ENCODE measurements at places on chromosomes 11 and 22.
A peak's percentile ranks its signal among the peaks of the same experiment; 100 is the strongest.

GRCh38 chr11:72793425-72794367 lies at the start of gene STARD10:
Gene STARD10 (minus strand): TSS chr11:72794047. CDS start chr11:72781181, 12,866 bp downstream.
- DNase-seq, result peak; percentile 100

GRCh38 chr11:63573881-63574855 lies 11.0 kb upstream of the PLAAT2 start:
- peak; percentile 64 for DNase-seq

GRCh38 chr11:10540546-10540914 lies 457 bp downstream of the RNF141 start:
- no peak for DNase-seq

GRCh38 chr11:123607781-123608180 lies 46.6 kb downstream of the SCN3B start:
- DNase-seq, result no peak

GRCh38 chr22:40728731-40729189 lies 49.5 kb downstream of the MCHR1 start:
- no peak for DNase-seq

DNA sequence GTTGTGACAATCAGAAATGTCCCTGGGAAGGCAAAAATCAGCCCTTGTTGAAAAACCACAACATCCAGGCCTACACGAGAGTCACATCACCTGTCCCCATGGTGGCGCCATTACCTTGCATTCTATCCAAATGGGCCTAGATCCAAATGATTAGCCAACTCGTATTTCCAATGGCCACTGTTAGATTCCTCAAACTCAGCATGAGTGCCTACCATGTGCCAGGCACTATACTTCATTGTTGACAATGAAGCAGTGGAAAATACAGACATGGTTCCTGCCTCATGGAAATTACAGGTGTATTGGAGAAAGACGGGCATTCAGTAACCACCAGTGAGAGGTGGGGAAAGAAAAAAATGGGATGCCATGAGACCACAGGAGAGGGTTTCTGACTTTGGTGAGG lies 29.8 kb upstream of the CREB3L1 start:
- no peak for DNase-seq

- no peak for DNase-seq
Observed at GRCh38 chr11:20973940-20974559, 304.7 kb downstream of the NELL1 start.

DNA sequence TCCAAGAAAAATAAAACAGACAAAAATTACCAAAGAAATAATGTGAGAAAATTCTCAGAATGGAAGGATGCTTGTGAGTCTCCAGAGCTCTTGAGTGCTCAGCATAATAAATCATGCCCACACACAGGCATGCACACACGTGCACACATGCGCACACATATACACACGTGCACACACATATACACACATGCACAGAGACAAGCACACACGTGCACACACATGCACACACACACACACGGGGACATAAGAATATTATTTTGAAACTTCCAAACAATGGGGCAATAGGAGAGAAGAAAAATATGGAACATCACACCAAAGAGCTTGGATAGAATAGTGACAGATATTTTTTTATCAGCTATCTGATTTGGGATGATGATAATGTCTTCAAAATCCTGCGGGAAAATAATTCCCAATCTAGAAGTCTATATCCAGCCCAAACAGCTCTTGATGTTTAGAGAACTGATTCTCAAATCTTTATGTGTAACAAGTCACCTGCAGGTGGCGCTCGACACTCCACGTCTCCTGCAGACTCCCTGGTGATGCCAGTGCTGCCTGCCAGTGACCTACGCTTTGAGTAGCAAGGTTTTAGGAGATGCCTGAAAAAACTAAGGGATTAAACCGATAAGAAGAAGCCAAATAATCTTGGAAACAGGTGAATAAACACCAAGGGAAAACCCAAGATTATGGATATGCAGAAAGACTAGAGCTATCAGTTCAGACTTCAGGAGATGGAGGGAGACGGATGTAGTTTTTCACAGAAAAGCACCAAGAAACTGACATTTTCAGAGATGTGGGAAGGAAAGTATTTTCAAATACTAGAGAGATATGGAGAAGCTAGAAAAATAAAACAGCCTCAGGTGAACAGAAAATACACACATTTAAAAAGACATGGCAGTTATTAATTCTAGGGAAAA lies 743.6 kb downstream of the ETS1 start:
- DNase-seq, result peak; percentile 83

GRCh38 chr11:119975561-119976152 lies 162.3 kb downstream of the TRIM29 start:
- no peak for DNase-seq

DNA sequence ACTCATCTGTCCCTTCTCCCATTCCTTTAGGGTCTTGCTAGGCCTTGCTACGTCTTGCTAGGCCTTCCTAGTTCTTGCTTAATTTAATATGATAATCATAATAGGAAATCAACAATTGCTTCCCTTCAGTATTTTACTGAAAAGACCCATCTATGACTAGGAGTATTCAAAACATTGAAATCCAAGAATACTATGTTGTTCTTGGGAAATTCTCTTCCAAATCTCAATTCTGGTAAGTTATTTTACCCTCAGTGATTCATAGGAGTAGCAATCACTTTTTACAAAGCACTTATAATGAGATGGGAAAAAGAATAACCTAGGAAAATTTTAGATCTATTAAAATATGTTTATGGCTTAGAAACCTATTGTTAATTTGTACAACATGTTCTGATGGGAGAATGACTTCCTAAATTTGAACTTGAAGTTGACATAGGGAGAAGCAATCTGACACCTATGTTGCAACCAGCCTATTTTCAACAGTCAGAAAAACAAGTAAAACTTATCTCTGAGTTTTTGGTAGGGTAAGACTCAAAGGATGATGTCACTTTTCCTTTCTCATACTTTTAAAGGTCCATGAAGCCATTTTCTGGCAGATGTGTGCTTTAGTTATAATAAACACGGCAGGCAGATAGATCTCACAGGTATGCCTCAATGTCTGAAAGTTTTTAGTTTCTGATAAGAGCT lies 29.5 kb upstream of the HIPK3 start:
- DNase-seq, result peak; percentile 28

DNA sequence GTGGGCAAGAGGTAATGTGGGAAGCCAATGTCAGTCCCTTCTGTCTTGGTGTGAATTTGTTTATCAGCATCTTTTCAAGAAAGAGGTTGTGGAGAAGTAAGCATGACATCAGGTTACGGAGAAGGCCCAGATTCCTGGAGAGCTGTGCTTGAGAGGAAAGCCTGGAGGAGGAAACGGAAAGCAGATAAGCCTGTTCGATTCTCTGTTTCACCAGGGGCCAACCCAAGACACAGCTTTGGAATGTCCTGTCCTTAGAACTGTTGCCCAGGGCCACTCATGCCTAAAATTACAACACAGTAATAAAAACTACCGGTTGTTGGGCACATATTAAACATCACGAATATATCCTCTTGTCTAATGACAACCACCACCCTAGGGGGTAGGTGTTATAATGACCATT lies 148.5 kb downstream of the NAV2 start:
- DNase-seq, result no peak

DNA sequence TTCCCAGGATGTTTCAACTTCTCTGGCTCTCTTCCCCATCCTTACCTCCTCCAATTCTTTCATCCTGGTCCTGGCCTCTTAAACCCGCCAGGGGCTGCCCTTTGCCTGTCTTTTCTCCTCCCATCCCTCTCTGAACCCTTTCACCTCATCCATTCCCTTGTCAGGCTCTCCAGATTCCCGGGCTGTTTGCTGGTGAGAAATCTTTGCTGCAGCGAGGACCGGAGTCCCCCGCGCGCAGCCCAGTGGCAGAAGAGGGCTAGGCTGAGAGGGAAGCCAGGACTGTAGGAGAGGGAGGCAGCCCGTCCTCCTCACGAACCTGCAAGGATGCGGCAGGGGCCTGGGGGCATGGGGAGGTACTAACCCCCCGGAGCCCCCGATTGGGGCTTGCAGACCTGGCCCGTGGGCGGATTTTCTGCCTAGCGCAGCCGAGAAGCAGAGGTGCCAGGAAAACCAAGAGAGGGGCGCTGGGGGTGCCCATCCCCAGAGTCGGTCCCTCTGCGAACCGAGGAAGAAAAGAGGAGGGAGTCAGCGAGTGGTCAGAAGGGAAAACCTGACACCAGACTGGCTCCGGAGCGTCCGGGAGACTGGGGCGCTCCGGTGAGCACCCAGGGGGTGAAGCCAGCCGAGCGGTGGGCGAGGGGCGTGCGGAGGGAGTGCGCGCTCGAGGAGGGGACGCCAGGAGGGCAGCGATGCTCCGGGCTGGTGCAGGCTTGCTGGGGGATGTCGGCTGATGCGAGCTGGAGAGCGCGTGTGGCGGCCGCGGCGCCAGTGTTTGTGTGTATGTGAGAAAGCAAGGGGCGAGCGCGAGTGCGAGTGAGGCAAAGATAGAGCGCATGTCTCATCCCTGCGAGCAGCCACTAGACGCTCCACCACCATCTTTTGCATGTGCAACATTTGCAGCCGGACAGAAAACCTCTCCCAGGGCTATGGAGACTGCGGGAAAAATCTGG lies at the start of gene GRIA4:
GRIA4 (plus strand) TSS at position 242 of the 950 bp plus-strand sequence. CDS start 925 bp downstream, outside the sequence.
- DNase-seq, result peak; percentile 59

GRCh38 chr11:129967996-129968395 lies 34.6 kb downstream of the PRDM10 start:
- no peak for DNase-seq

GRCh38 chr11:1883346-1884302 lies 8.1 kb downstream of the PRR33 start:
- peak; percentile 6 for DNase-seq
